ENCODE measurements at places on chromosomes 7 and 10.

DNA sequence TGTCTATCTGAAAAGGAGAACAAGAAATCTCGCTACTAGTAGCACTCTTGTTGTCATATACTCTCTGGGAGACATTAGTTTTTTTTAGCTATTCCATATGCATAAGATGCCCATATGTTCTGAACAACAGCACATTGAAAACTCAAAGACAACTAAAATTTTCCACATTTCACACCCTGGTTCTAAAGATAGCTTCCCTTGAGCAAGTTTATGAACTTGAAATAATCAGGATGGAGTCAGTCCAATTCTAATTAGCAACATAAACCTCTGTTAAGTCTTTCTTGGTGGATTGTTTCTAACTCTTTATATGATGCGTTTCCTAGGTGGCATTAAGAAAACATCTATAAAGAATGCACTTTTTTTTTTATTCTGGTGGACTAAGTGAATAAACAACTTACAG lies 1095.3 kb downstream of the GRM8 start:
- no peak for DNase-seq

GRCh38 chr7:43077732-43078391 lies 34.6 kb upstream of the HECW1 start:
- no peak for DNase-seq

- DNase-seq: no peak
Measured at GRCh38 chr10:8060010-8060703, 5.7 kb downstream of the GATA3 start.

GRCh38 chr10:102802920-102803534 lies 34.2 kb downstream of the CYP17A1 start:
- peak; percentile 92 for DNase-seq

- DNase-seq: no peak
Measured at GRCh38 chr7:4807598-4808016, 32.2 kb downstream of the AP5Z1 start.

DNA sequence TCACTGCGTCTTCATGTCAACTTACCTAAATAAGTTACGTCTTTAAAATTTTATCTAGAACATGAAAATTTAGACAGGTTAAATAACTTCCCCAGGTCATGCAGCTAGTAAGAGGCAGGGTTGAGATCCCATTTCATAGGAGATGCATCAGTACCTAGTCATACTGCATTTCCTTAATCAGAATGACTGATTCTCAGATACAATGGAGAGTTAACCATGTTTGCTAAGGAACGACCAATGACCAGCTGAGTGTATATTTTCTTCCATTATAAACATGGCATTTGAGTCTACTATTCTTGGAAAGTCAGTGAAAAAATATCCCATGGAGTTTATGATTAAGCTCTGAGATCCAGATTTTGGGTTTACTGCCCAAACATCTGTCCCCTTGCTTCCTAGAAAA lies 39.6 kb downstream of the ENTPD1 start:
- no peak for DNase-seq

DNA sequence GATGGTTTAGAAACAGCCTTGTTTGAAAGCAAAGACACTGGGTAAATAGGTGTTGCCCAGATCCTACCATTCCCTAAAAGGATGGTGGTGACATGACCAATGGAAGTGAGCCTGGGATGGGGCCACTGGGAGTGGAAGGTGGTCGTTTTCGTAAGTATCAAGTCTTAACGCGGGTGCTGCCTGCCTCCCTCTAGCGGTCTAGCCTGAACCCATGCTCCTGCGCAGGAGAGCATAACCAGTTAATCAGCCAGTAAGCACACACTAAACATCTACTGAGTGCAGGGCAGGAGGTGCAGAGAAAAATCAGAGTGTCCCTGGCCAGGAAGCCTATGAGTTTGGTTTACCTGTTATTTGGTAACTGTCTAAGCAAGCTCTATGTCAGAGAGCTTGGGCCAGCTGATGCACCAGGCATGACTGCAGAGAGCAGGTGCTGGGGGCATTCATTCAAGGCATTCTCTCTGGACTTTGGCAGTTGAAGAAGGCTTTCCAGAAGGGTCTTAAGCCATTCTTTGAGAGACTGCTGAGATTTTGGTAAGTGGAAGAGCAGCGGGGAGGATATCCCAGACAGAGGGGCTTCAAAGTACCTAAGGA lies 930 bp downstream of the GARIN1A start:
- no peak for DNase-seq

DNA sequence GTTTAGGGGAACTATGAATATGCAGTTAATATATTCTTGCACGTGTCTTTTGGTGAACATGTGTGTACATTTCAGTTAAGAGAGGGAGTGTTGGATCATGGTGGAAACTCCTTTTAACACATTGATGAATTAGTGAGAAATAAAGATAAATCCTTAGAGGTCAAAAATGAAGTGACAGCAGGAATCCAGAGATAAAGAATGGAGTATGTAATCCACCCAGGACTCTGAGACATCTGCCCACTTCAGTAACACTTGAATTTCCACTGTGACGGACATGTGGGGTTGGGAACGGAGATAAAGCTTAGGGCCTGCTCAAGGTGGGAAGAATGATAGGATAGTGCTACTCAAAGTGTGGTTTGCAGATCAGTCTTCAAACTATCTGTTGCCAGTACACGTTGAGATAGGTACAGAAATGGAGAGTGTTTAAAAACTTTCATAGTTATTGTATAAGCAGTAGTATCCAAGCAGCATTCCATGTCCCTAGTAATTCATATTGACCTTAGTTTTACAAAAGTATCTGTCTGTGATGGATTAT lies 6.6 kb upstream of the RELN start:
- no peak for DNase-seq

- peak; percentile 88 for DNase-seq
Measured at GRCh38 chr7:75776295-75776971, 4.4 kb upstream of the CCL26 start.

DNA sequence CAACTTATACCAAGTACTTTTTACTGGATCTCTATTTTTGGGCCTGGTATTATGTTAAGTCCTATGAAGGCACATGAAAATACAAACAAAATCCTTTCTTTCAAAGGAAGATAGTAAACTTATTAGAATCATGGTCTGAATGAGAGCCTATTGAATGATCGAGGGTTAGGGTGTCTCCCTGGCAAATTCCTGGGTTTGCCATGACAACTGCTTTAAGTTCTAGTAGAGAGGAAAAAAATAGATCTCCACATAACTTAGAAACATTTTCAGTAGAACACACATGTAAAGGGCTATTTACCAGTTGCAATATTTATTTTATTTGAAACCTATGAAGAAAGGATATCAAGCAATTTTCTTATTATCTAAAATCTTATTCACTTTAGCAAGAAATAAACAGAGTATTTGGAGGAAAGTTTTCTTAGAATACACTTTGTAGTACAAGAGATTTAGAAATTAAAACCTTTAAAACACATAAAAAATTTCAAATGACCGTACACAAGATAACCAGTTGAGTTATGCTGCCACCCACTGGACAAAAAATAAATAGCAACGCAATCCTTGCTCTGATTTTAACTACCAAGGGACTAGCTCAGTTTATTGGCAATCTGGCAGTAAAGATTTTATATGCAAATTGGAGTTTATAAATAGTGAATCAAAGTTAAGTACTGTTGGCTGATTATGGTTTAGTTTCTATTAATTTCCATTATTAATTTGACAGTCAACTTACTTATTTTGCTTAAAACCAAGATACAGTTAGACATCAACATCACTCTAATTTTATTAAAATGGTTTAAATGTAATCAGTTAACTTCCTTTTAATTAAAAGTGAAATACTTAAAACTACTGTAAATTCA lies 33.9 kb downstream of the CACUL1 start:
- no peak for DNase-seq
